ENCODE measurements at places on chromosomes 7 and 10.

DNA sequence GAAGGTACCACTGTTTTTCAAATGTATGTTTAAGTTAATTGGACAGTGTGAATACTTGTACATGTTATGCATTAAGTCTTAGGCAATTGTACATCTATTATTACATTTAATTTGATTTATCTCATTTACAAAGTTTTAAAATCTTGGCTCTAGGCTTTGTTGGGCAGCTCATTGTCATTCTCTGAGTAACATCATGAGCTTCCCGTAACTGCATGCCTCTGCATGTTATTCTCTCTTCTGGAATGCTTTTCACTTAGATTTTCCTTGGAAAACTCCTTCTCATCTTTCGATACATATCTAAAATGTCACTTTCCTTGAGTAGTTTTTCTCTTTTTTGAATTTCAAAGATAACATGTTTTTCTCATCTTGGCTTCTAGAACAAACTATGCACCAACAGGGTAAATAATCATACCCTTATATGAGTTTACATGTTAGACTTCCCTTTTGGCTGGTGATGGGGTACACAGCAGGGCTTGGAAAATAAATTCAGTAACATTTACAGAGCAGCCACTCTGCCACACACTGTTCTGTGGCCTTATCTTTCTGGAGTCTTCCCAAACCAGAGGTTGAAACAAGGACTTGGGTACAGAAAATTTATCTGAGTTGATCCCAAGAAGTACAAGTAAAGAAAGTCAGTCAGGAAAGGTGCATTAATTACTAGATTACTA lies 42.2 kb upstream of the A1CF start:
- DNase-seq = no peak

- DNase-seq = no peak
These were observed 70.3 kb upstream of the LOXL4 start for GRCh38 chr10:98338318-98338717.

DNA sequence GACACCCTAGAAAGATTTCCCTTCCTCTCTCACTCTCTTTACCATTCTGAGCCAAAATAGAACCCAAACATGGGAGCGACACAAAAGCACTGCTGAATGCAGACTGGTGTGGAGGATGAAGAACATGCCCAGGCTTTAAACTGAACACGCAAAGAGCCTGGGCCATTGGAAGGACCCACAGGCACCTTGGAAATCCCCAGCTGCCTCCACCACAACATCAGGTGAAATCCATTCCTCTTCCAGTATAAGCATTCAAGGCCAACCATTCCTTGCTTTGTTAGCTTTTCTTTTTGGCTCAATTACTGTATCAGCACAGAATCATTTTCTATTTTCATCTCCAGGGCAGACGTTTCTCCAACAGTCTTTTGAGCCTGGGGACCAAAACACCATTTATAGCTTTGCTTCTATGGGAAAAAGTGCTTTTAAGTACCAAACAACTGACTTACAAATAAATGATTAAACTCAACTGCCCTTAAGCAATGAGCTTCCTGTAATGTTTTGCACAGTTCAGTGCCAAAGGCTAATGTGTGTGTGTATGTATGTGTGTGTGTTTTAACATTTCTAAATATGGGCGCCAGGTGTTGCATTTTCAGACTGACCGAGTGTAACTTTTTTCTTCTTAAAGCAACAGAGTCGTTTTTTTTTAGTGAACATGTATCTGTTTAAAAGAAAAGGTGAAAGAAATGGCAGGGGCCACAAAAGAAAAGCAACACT lies 16.2 kb upstream of the BLNK start:
- no peak for DNase-seq

DNA sequence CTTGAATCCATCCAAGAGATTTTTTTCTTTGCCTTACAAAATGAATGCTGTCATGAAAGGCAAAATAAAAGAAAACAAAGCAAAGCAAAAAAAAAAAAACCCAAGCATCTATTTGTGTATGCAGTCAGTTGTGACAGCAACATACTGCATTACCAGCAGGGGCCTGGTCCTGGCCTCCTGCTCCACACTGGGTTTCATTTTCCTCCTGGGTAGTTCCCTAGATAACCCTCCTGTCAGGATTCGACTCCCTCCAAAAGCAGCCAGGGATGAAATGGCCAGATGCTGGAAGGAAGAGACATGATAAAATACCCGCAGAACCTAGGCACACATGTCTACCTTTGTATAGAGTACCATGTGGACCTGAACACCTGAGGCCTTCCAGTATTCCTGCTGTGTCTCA lies 148.6 kb downstream of the NRCAM start:
- DNase-seq = no peak

DNA sequence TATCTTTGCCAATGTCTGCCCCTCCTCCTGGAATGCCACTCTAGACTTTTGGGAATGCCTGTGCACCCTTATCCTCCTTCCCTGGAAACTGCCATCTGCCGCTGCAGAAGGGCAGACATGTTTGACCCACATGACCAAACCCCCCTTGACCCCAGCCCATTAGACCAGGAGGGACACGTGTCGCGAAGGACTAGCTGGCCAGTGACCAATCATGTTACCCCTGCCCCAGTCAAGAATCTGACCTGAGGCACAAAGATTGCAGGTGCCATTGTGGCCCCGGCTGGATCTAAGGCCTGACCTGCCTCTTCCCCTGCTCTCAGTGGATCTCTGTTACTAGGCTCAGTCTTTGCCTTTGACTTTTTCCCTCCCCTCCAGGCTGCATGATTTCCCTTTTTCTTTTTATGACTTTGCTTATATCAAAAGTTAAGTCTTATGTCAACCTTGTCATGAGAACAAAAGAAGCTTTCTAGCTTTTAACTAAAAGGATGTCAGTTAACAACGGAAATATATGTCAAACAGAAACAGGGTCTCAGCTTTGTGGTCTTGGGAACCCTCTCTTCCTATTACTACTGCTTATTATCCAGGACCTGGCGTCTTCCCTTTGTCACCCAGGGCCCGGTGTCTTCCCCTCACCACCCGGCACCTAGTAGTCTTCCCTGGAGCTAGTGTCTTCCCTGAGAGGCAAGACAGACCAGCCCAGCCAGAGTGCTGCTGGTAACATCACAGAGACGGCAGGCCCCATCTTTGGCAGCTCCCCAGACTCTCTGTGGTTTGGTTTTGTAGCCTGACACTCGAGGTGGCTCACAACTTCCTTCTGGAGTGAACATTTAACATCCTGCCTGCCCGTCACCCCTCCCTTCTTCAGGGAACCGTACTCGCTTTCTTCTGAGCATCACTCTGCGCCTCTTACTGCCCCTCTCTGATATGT lies 24.4 kb upstream of the PPIF start:
- no peak for DNase-seq

DNA sequence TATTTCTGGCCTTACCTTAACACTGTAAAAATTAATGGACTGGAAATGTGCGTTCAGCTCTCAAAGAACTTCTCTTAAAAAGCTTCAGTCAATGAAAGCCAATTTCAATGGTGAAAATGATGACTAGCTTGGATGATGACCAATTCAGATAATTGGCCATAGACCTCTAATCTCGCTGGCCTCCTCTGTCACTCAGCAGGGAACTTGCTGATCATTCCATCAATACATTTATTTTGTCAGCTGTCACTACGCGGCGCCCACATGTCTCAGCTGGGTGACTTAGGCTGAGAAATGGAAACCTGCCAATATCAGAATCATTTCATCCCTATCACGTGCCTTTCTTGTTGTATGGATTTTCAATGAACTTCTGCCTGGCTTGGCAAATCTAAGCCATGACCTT lies 673.0 kb upstream of the AUTS2 start:
- DNase-seq = no peak

DNA sequence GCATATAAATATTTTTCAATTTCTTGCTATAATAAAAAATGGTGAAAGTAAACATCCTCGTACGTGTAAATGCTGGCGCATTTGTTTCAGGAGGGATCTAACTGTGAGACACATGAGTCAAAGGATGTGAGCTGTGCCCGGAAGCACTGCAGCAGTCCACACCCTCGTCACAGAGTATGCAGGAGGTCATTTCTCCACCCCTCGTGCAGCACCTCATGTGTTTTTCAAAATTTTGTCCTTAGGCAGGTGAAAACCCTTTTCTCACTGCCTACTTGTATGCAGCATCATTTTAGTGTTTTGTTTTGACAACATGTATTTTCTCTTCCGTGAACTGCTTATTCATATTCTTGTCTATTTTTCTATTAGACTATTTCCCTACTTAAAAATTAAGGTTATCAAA lies 162.7 kb downstream of the AVL9 start:
- DNase-seq = no peak

GRCh38 chr10:97407211-97407951 lies 6.2 kb upstream of the RRP12 start:
- DNase-seq = peak; percentile 23

DNA sequence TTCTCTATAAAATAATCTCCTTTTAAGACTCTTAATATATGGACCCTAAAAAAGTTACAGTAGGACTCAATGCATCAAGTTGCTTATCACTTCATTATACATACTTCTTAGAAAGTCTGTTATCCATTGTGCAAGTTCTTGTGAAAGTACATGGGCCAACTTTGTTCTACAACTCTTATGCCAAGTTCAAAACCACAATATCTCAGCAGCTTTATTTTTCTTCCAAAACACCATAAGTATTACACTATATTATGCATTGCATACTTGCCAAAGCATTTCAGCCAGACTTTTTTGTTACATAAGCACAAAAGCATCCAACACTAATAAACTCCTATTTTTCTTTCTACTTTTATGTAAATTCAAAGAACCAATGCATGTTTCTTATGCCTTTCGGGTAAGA lies 94.4 kb downstream of the AHR start:
- no peak for DNase-seq

DNA sequence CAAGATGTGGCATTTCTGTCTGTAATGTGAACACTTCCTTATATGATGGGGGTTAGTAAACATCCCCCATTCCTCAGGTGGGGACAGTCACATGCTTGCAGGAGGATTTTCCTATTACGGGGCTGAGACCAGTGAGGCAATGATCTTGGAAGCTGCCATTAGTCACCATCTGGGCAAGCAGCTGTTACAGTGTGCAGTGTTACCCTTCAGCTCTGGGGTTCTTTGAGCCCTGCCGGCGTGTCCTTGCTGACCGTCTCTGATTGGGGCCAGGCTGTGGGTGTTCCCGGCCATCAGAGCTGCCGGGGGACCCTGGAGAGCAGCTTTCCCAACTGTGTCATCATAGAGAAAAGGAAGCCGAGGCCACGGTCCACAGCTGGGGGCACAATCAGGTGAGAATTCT lies 126.8 kb upstream of the FAM20C start:
- DNase-seq = no peak

- DNase-seq = no peak
These were observed 39.9 kb upstream of the WNT16 start for GRCh38 chr7:121288894-121289293.

GRCh38 chr10:75398200-75398691 lies 3.3 kb downstream of the ZNF503 start:
- DNase-seq = no peak

GRCh38 chr10:10587744-10588393 lies 429.8 kb upstream of the CELF2 start:
- DNase-seq = no peak

- no peak for DNase-seq
These were observed 43.1 kb downstream of the MET start for GRCh38 chr7:116715077-116715476.

GRCh38 chr7:76372984-76373833 lies 14.4 kb upstream of the YWHAG start:
- DNase-seq = no peak

- no peak for DNase-seq
These were observed 2.9 kb downstream of the TWIST1 start for GRCh38 chr7:19114551-19114855.

GRCh38 chr10:43863270-43863669 lies 214.6 kb upstream of the ZNF32 start:
- DNase-seq = no peak

- DNase-seq = no peak
These were observed 174.1 kb upstream of the BET1 start for GRCh38 chr7:94178230-94178629.

- DNase-seq = no peak
These were observed 17.5 kb upstream of the LYZL2 start for GRCh38 chr10:30647089-30647488.

- DNase-seq = no peak
These were observed 597.6 kb downstream of the SORCS1 start for GRCh38 chr10:106566873-106567272.

DNA sequence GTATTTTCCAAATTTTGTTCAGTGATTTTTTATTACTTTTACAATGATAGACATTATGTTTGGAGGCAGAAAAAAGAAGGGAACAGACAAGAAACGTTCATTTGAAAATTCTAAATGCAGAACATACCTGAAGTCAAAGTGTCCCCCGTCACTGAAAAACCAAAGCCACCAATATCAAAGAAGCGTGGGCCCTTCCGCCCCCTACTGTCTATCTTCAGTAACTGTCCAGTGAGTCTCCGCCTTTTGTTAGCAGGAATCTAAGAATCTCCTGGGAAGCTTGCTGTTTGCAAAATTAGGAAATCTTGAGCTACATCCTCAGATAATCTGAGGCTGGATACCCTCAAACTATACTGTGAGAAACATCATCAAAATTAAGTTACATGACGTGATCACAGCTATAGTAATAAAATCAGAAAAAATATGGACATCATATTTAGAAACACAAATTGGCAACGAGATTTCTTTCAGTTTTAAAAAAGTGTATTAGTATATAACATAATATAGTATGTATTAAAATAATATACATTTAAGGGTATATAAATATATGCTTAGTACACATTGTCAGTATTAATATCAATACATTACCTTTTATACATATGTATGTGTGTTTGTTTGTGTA lies 169.3 kb upstream of the AKR1E2 start:
- peak; percentile 28 for DNase-seq

GRCh38 chr10:102434394-102435132 lies 2.2 kb upstream of the CUEDC2 start:
- no peak for DNase-seq

GRCh38 chr7:116273283-116273917 lies 63.1 kb downstream of the TES start:
- no peak for DNase-seq

GRCh38 chr7:47438411-47439029 lies 143.4 kb downstream of the TNS3 start:
- no peak for DNase-seq

DNA sequence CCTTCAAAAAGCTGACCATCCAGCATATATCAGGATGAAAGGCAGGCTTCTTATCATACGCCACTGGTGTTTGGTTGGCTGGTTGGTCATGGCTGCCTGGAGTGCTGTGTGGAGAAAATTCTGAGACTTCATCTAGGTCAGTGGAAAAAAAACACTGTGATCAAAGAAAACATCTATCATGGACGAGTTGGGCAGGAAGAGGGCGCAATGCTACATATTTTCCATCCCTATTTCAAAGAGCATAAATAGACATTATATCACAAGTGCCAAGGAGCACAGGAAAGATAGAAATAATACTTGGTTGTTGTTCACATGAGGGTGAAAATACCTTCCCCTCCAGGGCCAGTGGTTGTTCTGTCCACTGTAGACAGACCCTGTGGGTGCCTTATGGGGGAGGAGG lies 128.4 kb upstream of the PLPP4 start:
- no peak for DNase-seq

DNA sequence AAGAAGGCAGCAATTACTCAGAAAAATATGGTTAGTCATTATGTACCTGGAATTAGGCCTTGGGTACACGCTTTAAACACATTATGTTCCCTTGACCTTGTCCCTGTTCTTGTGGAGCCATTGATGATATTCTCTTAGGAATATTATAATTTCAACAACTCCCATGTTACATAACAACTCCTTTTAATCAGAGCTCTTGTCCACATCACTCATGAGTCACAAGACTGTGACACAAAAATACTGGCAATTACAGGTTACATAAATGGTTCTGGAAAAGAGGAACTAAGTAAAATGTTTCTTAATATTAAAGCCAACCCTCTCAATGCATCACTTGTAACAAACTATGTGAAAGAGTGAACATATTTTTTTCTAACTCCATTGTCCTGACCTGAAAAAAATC lies 143.8 kb upstream of the PCLO start:
- no peak for DNase-seq
